ENCODE measurements at places on chromosomes 16 and 17.

GRCh38 chr17:40511667-40512220 lies 10.3 kb upstream of the TNS4 start:
- DNase-seq = no peak

GRCh38 chr17:31068291-31068690 lies 26.5 kb upstream of the NF1 start:
- DNase-seq = peak; percentile 39

- no peak for DNase-seq
Observed at GRCh38 chr17:77490361-77491183, 349.8 kb downstream of the SEC14L1 start.

GRCh38 chr17:58084317-58084981 lies 1.2 kb downstream of the DYNLL2 start:
- DNase-seq = peak; percentile 52

GRCh38 chr17:39246274-39246673 lies 20.5 kb upstream of the STAC2 start:
- DNase-seq = no peak

- peak; percentile 31 for DNase-seq
Observed at GRCh38 chr17:44557651-44558285, 484 bp downstream of the FZD2 start.

DNA sequence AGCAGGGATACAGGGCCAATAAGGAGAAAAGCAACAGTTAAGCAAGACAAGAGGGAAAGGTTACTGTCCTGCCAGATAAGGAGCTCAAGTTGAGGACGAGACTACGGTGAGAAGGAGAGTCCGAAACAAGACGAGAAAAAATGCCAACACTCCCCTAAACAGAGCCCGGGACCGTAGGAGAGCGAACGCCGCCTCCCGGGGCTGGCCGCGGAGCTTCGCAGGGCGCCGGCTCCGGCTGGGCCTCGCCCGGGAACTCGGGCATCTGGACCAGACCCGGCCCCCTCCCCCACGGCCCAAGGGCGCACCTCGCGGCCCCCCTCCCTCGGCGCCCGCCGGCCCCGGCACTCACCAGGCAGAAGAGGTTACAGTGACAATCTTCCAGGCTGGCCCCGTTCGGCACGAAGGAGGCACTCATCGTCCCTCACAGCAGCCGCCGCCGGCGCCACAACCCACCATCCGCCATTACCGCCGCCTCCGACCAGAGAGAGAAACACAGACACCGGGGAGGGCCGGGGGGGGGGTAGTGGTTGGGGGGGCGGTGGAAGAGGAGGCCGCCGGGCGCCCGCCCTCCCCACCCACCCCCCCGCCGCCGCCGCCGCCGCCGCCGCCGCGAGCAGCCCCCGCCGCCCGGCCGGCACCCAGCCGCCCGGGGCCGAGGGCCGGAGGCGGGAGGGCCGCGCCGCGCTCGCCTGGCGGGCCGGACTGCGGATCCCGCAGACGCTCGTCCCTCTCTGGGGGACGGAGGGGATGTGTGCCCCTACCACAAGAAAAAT lies at the start of gene MED13:
Gene MED13, minus strand, starts transcription at position 488 of the 773 bp plus-strand sequence. Its CDS starts 73 bp downstream, at position 415.
- peak; percentile 61 for DNase-seq

- no peak for DNase-seq
Observed at GRCh38 chr16:15426796-15427195, 7.6 kb upstream of the BMERB1 start.

DNA sequence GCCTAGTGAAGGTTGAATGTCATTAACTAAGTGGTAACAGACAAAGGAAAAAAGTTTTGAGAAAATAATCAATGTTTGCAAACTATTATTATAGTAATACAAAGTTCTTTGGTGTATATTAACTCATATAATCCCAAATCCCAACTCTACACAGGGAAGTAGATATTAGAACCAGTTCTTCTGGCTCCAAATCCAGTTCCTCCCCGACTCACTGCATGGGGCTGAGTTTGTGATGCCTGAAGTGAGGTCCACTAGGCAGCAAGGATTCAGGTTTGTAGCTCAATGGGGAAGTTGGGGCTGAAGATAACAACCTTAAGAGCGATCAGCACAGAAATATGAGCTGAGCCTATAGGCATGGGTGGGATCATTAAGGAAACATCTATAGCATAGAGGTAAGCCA lies 5.6 kb upstream of the SYNRG start:
- DNase-seq = no peak

- no peak for DNase-seq
Observed at GRCh38 chr16:89370081-89370511, 120.3 kb downstream of the ANKRD11 start.

DNA sequence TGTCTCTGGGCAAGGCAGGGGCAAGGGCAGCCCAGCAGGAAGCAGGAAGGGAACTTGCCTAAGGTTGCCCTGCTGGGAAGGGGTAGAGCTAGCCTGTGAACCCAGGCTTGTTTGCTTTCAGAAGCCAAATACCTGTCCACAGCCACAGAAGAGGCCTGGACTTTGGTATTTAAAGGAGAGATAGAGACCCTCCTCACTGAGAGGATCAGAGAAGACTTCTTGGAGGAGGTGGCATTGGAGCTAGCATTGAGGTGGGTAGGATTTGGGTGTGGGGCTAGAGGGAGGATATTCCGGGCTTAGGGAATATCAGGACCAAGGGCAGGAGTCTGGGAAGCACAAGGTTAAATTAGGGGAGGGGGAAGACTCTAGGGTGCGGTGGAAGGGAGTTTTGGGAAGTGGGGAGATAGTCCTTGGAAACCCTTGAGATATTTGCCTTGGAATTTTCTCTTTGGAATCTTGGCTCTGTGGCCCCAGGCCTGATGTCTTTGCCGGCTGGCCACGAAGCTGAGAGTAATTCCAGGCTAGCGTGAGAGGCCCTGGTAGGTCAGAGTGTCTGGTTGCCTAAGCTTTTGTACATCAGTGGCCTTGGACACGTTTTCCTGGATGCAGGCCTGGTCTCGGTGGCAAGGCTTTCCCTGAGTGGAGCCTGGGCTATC lies 13.1 kb upstream of the ETV4 start:
- no peak for DNase-seq

GRCh38 chr17:49670641-49671040 lies 7.3 kb downstream of the SPOP start:
- DNase-seq = no peak

- no peak for DNase-seq
Observed at GRCh38 chr17:1168533-1169220, 11.1 kb downstream of the ABR start.

DNA sequence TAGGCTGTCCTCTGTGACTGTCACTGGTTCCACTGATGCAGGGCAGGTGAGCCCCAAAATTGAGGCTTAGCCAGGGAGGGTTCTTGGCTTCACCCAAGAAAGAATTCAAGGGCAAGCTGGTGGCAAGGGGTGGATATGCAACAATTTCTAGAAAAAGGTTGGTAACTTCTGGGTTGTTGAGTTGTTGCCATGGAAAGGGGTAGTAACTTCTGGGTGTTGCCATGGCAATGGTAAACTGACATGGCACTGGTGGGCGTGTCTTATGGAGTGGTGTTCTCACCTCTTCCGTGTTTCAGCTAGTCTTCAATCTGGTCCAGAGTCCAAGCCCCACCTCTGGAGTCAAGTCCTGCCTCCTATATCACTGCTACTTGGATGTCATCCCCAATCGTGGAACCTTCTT lies 9.5 kb upstream of the GUCY2D start:
- no peak for DNase-seq

Measured in stimulated activated CD4-positive, alpha-beta T cell treated with anti-CD3 and anti-CD28 coated beads, Interleukin-4, amount 100 ng/mL, for 24 hours (primary cell).